ENCODE measurements at places on chromosomes 13 and 19.
A peak's percentile ranks its signal among the peaks of the same experiment; 100 is the strongest.

- DNase-seq = no peak
Measured at GRCh38 chr13:26677156-26677555, 83.4 kb downstream of the GPR12 start.

DNA sequence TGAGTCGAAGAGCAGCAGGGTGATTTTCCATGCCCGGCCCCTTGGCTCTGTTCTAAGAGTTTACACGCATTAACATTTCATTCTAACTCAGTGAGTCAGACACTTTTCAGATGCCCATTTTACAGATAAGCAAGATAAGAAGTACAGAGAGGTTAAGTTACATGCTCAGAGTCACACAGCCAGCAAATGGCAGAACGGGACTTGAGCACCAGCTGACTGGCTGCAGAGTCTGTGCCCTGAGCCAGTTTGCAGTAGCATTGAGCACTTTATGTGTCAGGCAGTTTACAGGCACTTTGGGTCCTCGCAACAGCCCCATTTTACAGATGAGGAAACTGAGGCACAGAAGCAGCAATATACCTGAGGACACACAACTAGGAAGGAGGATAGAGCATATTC lies 19.0 kb downstream of the CCDC8 start:
- DNase-seq = no peak

- DNase-seq = no peak
Measured at GRCh38 chr13:66154976-66155375, 1075.2 kb downstream of the PCDH9 start.

DNA sequence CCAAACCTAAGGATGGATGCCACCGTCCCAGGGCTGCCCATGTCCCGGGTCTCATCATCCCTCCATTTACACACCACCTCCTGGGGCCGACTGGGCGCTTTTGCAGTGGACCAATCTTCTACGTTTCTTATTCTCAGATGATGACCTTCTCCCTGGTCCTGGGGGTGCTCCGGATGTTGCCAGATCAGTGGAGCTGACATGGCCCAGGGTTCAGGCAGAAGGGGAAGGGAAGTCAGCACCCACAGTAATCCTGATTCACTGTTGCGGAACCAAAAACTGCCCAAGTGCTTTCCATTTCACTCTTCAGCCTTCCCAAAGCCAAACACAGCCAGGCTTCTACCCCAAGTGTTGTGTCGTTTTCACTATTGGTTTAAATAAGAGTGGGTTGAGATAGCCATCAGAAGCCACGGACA lies 29.8 kb downstream of the RAB20 start:
- no peak for DNase-seq

- peak; percentile 17 for DNase-seq
Measured at GRCh38 chr13:30722361-30722760, 13.0 kb upstream of the ALOX5AP start.

DNA sequence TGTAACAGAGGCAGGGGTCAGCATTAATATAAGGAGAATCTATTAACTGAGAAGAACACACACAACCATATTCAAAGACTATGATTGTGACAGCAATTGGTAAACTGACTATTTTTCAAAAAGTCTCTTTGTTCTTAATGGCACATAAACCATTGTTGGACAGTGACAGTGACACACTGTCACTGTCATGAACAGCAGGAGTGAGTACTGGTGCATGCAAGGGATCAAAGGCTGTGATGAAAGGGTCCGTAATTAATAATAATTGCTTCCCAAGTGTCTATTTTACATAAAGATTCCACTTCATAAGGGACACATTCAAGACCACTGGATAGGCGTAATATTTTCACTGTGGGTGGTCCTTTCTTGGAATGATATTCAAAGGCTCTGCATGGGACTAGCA lies 50.7 kb downstream of the LHFPL6 start:
- no peak for DNase-seq

DNA sequence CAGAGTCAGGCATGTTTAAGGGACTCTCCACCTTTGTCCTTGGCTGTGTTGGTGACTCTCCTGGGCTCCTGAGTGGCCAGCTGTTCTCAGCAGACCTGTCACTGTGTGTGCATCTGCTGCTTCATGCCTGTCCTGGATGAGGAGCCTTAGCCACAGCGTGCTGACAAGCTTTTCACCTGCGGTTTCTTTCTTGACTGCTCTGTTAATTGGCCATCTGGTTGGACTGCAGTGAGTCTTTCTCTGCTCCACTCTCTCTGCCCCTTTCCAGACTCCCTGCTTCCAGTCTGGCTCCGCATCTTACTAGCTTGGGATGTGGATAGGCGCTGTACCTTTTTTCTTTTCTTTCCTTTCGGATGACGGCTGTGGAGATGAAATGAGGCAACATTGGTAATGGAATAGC lies 38.8 kb downstream of the POLR1D start:
- no peak for DNase-seq

DNA sequence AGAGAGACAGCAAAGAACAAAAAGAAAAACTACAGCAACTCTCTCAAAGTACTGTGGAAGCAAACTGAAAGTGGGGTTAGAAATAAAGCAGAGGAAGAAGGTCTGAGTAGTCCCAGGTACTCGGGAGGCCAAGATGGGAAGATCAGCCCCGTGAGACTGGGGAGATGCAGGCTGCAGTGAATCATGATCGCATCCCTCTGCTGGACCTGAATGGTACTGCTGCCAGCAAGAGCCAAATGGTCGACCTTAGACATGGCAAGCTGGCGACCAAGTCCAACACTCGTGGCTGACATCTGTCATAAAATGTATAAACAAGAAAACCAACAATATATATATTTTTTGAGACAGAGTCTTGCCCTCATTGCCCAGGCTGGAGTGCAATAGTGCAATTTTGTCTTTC lies 33.7 kb upstream of the ZNF724 start:
- peak; percentile 29 for DNase-seq

GRCh38 chr19:38707512-38708114 lies 36.7 kb downstream of the CAPN12 start:
- DNase-seq = no peak

DNA sequence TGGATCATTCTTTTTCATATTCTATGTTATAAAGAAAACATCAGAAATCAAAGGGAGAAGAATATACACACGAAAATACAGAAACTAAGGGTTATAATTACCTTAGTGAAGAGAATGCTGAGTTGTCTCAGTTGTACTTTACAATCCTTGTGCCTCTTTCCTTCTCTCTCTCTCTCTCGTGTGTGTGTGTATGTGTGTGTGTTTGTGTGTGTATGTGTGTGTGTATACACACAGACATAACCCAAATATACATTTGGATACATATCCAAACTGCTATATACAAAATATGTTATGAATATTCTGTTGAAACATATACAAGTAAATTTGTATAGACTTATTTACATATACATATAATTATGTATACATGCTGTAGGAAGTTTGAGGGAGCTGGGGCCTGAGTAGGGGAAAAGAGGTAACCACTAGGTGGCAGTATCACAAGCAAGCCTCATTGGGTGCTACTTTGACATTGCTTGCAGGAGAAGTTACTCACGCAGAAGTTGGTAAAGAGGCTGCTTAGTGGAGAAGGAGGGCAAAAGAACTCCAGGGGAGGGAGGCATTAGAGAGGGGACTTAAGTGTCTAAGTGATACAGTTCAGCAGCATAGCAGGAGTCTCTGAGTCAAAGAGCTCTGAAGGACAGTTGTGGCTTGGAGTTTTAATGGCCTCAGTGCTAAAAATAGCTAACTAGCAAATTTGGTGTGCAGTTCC lies 465.1 kb upstream of the PCDH20 start:
- no peak for DNase-seq

GRCh38 chr13:91312324-91312723 lies 35.2 kb upstream of the MIR17HG start:
- no peak for DNase-seq

- no peak for DNase-seq
Measured at GRCh38 chr13:98181111-98181815, 4.2 kb upstream of the RNF113B start.

DNA sequence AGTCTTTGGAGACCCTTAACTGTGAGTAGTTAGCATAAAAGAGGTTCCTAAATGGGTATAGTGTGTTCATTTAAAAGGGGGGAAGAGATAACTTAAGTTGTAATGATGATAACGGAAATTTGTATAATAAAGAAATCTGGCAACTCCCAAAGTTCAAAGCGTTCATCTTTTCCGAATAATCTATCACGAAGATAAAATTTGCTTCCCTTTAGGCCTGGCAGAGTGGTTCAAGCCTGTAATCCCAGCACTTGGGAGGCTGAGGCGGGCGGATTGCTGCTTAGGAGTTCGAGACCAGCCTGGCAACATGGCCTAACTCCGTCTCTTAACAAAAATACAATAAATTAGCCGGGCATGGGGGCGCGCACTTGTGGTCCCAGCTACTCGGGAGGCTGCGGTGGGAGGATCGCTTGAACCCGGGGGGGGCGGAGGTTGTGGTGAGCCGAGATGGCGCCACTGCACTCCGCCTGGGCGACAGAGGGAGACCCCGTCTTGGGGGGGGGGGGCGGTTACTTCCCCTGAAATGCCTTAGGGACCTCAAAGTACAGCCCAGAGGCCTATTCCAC lies 934 bp downstream of the N4BP2L2 start:
- DNase-seq = peak; percentile 3

GRCh38 chr19:30087381-30088138 lies 145.5 kb downstream of the URI1 start:
- no peak for DNase-seq

- no peak for DNase-seq
Measured at GRCh38 chr13:62046512-62046911, 630.9 kb upstream of the PCDH20 start.

- DNase-seq = no peak
Measured at GRCh38 chr13:88369866-88370265, 698.7 kb downstream of the SLITRK5 start.

- DNase-seq = no peak
Measured at GRCh38 chr19:43430976-43431375, 16.3 kb downstream of the TEX101 start.

DNA sequence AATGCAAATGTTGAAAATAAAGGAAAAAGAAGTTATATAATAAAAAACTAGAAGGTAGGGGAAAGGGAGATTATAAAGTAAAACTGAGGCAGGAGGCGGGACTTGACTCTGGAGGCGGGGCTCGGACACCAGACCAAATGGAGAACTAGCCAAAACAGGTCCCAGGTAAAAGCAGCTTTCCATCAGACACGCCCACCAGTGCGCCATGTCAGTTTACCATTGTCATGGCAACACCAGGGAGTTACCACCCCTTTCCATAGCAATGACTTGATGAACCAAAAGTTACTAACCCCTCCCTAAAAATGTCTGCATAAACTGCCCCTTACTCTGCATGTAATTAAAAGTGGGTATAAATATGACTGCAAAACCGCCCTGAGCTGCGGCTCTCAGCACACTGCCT lies 70.9 kb downstream of the PEPD start:
- no peak for DNase-seq

DNA sequence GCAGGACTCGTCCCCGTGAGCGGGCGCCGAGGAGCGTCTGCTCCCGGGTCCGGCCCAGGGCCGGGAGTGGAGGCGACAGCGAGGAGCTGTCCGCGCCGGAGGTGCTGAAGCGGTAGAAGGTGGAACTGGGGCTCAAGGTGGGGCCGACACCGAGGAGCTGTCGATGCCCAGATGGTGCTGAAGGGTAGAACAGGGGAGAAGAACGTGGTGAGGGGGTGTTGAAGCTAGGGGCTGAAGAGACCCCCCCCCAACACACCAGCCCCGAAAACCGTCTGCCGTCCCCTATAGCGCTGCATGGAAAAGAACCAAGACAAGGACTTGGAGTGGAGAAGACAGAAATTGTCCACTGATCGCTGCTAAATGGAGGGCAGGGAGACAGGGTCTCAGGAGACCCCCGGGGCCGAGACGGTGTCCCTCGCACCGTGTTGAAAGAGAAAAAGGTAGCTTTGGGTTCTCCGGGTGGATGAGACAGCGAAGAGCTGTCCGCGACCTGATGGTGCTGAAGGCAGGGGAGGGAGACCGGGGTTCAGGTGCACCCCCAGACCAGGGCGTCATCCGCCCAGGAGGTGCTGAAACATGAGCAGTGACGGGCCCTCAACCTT lies 7.1 kb upstream of the PDE4C start:
- DNase-seq = peak; percentile 57

- no peak for DNase-seq
Measured at GRCh38 chr19:1675633-1676350, 23.4 kb upstream of the TCF3 start.

DNA sequence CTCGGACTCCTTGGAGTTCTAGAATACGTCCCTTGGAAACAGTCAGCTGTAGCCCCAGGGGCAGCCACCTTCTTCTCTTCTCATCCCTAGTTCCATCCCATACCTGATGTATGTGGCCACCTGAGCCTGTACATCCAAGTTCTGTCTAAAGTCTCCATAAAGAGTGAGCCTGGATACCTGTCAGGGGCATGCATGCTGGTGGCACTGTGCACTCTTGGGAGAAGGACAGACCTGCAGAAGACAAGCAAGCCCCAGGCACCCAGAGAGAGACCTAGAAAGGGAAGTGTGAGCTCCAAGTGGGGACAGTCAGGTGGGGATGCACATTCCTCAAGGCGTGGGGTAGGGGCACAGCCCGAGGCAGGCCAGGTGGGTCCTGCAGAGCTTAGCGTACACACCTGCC lies 21.4 kb downstream of the SIAH3 start:
- DNase-seq = no peak

- DNase-seq = no peak
Measured at GRCh38 chr13:111209613-111210012, 94.5 kb downstream of the ARHGEF7 start.

GRCh38 chr19:36973021-36973843 lies 57.1 kb downstream of the ZNF568 start:
- DNase-seq = peak; percentile 73

DNA sequence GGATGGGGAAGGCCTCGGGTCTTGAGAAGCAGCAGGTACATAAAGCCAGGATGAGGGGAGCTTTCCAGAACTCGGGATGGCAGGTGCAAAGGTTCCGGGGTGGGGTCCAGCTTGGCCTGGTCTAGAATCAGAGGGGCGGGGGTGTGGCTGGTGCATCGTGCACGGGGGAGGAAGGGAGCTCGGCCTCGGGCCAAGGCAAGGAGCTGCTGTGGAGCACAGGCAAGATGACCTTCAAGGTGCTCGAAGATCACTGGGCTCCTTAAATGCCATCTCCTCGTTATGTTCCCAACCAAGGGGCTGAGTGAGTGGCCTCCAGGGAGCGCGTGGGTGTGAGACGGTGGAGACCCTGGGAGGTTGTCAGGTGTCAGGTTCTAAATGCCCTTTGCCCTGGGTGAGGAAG lies 16.1 kb upstream of the SIGLEC11 start:
- no peak for DNase-seq

DNA sequence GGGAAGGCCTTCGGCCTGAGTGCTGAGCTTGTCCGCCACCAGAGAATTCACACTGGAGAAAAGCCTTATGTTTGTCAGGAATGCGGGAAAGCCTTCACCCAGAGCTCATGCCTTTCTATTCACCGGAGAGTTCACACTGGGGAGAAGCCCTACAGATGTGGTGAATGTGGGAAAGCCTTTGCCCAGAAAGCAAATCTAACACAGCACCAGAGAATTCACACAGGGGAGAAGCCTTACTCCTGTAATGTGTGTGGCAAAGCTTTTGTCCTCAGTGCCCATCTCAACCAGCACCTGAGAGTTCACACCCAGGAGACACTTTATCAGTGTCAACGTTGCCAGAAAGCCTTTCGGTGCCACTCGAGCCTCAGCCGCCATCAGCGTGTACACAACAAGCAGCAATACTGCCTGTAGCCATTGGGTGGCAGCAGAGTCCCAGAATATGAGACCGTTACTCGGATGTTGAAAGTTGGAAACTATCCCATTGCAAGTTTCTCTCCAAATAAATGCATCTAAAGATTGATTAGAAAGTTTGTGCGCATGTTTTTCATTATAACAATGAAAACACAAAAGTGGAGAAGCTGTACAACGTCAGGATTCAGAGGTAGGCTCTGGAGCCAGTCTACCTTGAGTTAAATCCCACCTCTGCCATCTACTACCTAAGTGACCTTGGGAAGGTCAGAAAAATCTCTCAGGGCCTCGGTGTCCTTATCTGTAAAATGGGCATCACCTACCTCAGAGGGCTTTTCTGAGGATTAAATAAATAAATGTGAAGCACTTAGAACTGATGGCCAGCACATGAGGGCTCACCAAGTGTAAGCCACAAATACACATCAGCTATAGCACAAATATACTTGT lies 21.1 kb downstream of the ZNF473 start:
- peak; percentile 21 for DNase-seq
